ENCODE measurements at places on chromosomes 12 and 14.

GRCh38 chr12:75944097-75944904 lies 87.3 kb downstream of the PHLDA1 start:
- DNase-seq: no peak

GRCh38 chr12:94235848-94236247 lies 87.5 kb downstream of the PLXNC1 start:
- DNase-seq: no peak

GRCh38 chr12:54142114-54142475 lies 46.7 kb downstream of the SMUG1 start:
- DNase-seq: no peak

- DNase-seq: no peak
These were observed 75.7 kb downstream of the HSD17B6 start for GRCh38 chr12:56838621-56839488.

DNA sequence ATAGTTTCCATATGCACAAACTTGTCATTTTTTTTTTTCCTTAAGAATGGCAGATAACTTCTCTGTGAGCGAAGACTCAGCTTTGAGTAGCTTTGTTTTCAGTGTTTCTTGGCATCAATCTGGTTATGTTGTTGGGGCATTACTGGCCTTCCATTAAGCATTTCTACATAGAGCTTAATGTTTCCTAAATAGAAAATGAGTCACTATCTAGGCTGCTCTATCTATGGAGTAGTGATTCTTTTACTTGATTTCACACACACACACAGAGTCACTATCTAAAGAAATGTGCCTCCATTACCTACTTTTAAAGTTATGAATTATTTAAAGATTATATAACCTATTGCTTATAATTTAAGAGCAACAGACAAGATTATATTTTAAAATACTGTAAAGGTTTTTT lies 53.9 kb downstream of the TMEM260 start:
- no peak for DNase-seq

DNA sequence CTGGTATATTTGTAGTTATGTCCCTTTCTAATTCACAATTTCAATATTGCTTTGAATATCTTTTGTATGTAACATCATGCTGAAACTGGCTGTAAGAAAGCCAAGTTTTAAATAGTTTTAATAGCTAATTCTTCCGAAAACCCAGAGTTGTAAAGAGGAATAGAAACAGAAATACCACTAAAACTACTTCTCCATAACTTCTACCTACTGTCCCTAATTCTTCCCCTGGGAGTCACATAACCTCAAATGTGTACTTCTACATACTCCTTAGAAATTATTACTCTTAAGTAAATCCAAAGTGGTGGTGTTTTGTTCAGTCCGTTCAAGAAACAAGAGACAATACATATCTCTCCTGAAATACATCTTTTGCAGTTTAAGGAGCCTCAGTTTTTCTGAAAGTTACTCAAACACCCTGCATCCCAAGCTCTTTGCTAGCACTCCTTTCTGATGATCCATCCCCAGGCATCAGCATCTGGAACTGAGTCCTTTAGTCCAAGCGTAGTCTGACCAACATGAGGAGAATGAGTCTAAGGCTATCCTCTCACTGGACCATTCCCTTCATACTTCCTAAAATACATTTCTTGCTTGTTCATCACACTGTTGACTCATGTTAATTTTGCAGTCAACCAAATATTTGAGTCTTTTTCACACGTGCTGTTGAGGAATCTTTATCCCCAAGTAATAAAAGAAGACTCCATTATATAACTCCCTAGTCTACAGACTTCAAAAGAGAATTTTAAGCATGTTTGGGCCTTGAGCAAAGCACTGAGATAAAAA lies 214.3 kb upstream of the NUDT4 start:
- DNase-seq: no peak

DNA sequence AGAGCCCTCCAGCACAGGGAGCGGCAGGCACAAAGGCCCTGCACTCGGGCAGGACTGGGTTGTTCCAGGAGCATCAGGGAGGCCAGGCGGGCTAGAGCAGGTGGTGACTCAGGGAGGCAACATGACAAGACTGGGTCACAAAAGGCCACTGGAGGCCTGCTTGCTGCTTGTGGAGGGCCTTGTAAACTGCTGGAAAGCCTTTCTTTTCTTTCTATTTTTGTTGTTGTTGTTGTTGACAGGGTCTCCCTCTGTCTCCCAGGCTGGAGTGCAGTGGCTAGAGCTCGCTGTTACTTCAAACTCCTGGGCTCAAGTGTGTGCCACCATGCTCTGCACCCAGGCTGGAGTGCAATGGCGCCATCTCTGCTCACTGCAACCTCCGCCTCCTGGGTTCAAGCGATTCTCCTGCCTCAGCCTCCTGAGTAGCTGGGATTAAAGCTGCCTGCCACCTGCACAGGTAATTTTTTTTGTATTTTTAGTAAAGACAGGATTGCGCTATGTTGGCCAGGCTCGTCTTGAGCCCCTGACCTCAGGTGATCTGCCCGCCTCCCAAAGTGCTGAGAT lies 11.8 kb upstream of the RCOR1 start:
- DNase-seq: no peak

DNA sequence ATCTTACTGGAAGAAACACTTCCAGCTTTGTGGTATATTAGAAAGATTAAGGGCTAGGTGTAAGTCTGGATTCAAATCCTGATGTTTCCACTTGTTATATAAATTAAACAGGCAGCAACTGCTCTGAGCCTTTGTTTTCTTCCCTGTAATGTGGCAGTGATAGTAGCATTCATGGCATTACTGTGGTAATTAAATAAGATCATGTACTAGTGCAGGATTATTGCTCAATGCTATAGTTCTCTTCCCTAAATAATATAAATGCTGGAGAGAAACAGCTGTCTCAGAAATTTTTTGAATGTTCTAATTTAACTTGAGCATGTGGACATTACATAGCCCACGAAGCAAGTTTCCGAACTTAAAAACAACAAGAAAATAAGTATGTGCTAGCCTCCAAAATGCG lies 5.4 kb downstream of the TMEM117 start:
- no peak for DNase-seq

DNA sequence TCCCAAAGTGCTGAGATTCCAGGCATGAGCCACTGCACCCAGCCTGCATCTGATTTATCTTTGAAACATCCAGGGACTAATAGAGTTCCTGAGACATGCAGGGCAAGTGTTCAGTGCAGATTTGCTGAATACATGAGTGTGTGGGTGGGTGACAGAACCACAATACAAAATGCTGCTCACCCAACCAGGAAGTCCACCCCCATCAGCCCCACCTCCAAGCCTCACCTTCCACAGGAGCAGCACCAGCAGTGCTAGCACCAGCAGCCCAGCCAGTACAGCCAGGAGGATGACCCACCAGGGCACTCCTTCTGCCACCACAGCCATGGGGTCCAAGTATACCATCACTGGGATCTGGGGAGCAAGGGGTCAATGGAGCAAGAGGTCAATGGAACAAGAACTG lies 20.0 kb downstream of the ITGA7 start:
- no peak for DNase-seq

DNA sequence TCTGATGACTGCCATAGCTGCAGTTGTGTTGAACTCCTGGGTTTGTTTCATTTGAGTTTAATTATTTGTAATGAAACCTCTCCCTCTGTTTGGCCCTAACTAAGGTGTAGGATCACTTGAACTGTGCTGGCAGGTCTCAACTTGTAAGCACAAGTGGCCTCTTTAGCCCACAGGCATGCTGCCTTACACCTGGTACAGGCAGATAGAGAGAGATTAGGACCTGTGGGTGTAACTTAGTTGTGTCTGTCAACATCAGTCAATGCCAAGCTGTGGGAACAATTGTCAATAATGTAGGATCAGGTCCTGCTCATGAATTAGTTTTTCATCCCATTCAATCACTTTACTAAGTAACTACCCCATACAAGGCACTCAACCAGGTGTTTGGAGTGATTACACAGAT lies 263.0 kb upstream of the G2E3 start:
- no peak for DNase-seq

GRCh38 chr14:60253649-60254048 lies 4.6 kb downstream of the PPM1A start:
- no peak for DNase-seq
